ENCODE measurements at places on chromosomes 4 and X. TPM values are rescaled to one million over a fixed set of nuclear protein-coding genes. Genes with fewer than 3 reads are reported as not detected.

The FAM53A gene
- 0.92 TPM for total RNA-seq

DNA sequence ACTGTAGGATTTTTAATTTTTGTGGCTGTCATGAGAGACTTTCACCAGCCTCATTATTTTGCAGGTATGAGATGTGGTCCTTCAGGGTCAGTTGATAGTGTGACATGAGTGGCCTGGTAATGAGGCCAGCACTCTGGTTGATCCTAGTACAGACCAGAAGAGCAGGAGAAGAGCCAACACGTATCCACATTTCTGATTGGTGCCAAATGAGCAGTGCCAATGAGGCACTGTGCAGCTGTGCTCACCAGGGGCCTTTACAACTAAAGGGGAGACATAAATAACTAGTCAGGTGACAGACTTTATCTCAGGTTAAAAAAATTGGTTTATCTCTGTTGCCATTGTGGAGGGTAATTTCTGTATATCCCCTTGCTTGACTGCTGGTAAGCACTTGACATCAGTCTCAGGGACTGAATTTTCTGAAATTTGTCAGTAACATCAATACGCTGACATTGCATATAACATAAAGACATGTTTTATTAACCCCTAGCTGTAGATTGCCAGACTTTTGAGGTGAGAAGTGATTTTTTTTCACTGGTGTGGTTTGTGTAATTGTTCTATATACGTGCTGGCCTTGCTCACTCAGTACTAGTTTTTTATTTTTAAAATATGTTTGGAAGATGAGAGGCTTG is 101.2 kb downstream of the AFF1 start:
- ATAC-seq, result no peak

DNA sequence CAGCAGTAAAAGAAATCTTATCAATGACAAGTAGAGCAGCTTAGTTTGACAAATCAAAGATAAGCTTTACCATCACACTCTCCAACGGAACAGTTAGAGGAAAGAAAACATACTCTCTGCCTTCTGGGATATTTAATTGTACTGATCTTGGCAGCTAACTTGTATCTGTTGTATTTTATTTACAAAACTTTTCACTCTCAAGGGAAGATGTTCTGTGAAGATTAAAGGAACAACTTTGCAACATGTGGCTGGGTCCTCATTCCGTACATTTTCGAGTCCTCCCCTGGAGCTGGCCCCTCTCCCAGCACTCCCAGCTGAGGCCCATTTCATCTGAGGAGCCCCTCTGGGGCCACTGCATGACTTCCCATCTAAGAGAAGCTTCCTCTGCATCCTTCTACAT is 74.4 kb downstream of the RPS3A start:
- no peak for ATAC-seq

DNA sequence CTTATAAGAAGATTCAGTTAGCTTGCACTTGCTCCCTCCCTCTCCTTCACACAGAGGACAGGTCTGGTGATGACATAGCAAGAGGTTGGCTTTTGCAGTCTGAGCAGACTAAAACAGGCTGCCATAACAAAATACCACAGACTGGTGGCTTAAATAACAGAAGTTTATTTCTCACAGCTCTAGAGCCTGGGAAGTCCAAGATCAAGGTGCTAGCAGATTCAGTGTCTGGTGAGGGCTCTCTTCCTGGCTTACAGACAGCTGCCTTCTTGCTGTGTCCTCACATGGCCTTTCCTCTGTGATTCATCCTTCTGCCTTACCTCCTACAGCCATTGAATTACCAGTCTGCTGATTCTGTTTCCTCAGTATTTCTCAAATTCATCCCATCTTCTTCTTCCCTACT is 13.1 kb downstream of the RP2 start:
- ATAC-seq, result no peak

DNA sequence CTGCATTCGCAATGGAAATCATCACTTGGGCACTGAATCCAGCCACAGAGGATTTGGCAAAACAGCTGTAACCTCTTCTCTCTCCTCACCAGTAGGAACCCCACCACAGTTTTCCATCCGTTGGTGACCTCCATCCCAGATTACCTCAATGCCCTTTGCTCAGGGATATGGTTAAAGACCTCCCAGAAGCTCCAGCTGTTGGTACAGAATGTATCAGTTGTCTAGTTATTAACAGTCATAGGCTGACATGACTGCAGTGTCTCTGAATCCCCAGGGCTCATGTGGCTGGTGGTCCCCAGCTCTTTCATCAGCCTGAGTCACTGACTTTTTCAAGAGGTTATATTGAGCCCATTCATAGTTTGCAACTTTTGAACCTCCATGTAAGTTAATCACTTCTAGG is 189.8 kb upstream of the HHIP start:
- ATAC-seq, result no peak

The AFP gene
- total RNA-seq, result not detected

All from esophagus mucosa (tissue), 1 donor.